ENCODE measurements at places on chromosomes 3 and 15.

- DNase-seq = peak; percentile 61
These were observed 48.7 kb downstream of the COL8A1 start for GRCh38 chr3:99686955-99687612.

DNA sequence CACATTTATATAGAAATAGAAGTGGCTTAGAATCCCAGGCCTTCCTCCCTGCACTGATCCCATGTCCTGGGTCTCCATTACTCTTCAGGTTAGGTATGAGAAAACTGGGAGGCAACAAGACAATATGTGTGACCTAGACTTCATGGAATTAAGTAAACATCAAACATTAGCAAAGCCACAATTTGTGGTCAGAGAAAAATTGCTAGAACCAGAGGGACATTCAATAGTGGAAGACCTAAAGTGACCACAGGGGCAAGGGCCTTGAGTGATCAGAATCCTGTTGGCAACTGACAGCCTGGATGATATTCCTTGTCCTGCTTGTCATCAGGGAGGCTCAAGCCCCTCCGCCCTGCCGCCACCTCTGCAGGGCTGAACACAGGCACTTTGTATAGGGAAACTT lies 322.8 kb upstream of the CTNNB1 start:
- no peak for DNase-seq

DNA sequence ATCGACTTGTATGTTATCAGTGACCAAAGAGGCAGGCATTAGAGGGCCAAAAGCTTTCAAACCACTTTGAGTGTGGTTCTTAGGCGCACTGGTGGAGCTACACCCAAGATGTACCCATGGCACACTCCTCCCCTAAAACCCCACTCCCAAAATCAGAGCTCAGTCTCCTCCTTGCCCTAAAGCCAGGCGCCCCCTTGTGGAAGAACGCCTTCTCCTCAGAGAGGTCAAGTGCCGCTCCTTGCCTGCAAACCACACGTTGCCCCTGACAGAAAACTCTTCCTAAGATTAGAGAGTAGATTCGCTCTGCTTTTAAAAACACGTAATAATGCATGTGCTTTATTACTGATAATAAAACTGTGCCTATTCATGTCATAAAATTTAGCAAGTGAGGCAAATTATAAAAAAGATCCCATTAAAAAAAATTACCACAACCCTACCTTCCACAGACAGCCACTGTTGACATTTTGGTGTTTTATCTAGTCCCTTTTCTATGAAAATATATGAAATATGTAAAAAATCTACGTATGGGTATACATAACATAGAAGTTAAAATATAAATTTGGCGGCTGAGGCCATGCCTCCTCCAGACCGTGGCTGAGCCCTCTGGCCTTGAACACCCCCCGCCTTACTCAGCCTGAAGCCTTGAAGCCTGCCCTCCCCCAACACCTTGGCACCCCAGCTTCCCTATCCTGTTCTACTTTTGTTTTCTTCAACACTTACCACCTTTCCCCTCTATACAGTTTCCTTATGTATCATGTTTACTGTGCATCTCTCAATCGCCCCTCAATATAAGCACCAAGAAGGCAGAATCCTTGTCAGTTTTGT lies 33.5 kb downstream of the BCL2L10 start:
- peak; percentile 91 for DNase-seq

DNA sequence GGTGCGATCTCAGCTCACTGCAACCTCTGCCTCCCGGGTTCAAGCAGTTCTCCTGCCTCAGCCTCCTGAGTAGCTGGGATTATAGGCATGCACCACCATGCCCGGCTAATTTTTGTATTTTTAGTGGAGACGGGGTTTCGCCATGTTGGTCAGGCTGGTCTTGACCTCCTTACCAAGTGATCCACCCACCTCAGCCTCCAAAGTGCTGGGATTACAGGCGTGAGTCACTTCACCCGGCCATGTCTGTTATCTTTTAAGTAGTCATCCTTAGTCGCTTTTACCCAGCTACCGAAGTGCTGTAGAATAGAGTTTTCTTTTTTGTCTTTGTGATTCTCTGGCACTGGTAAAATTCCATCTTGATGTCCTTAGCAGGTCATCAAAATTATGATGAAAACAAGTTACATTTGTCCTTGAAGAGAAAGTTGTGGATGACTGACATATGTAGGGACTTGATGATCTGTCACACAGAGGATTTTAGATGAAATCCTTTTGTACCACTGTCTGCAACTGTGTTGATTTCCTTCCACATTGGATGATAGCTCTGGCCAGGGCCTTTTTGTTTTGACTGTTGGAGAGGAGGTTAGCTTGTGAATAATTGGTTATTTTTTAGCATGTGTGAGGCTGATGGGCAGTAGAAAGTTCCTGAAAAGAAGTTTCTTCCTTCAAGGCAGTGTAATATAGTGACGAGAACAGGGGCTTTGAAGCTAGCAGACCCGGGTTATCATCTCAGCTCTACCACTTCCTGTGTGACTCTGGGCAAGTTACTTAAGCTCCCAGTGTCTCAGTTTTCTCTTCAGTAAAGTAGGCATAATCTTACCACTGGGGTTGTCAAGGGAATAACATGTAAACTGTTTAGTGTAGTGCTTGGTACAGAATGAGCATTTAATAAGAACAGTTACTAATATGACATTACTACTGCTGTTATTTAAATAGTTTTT lies 18.8 kb downstream of the ATG7 start:
- no peak for DNase-seq

GRCh38 chr3:132344666-132345280 lies 27.6 kb downstream of the ACP3 start:
- no peak for DNase-seq

- no peak for DNase-seq
These were observed 46.7 kb downstream of the ANXA2 start for GRCh38 chr15:60351066-60351465.

DNA sequence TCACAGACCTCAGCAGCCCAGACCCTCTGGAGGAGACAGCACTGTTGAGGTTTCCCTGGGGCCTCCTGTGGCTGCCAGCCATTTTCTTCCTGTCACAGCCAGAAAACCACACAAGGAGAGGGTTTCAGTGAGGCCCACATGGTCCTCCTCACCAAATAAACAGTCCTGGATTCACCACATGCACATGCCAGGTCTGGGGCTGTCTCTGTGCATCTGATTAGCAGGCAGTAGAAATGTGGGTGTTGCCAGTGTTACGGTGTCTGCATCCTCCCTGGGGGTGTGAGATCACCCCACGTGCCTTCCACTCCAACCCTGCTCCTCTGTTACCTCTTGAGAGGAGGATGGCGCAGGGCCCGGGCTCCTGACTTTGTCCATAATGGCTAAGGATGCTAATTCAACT lies 140.4 kb downstream of the CHDH start:
- peak; percentile 62 for DNase-seq

DNA sequence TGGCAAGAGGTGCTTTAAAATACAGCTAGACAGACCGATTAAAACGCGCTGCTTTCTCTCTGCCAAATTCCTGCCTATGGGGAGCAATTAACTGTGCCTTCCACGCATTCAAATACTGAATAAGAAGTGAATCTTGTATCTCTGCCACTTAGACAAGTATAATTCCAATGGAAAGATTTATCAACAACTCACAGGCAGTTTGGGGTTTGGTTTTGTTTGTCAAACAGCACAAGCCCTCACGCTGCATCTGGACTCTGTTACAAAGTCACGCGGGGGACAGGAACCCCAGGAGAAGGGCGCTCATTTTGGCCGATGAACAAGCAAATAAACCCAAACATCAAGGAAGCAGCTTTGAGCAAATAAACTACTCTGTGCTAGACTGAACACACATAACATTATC lies 61.8 kb upstream of the TMCO5A start:
- no peak for DNase-seq

DNA sequence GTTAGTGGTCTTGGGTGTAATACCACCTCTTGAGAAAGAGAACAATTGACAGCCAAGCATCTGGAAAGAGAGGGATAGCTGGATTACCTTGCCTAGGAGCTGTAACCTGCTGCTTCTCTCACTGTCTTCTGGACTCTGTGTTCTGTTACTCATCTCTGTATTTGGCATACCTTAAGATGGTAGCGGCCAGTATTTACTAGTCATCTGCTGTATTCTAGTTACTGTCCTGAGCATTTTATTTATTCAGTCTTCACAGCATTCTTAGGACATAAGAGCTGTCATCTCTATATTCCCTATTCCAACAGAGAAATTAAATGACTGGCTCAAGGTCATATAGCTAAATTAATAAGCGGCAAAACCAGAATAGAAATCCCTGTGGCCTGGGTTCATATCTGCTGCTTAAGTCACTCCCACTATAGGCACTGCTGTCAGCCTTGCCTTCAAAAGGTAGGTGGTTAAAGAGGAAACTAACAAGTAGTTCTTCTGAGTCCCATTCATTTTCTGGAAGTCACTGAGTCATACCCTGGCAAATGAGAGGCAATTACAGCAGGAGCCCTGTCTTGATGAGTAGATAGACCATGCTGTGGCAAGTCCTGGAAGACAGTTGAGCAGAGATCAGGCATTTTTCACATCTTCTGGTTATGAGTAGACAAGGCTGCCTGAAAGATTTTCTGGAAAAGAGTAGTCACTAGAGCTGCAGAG lies 68.2 kb downstream of the RAB7A start:
- no peak for DNase-seq

DNA sequence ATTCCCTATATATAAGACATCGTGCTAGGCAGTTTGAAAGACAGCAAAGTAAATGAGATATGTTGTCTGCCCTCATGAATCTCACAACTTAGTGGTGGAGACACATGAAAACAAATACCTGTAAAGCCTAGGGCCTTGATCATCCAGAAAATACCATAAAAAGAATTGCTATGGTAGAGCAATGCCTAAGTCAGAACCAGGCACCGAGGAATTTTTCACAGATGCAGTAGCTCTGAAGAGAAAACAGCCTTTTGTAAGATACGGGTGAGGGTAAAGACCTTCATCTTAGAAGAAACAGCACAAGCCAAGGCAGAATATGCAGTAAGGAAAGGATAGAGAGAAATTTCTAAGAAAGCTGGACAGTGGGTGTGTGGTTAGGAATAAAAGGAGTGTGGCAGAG lies 36.1 kb downstream of the CD200R1L start:
- no peak for DNase-seq

DNA sequence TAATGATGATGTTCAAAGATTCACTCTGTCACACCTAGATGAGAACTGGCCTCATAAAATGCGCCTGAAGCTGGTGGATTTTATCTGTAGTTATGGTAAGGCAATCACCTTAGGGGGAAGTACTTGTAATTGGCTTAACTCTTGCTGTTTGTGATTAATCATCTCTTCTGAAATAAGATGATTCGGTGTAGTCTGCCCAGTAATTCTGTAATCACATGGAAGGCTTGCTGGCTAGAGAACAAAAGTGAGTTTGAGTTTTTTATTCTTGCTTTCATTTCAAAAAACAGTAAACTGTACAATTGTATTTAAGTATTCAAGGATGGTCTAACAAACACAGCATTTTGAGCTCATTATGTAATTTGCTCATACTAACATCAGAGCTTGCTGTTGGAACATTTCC lies 72.1 kb downstream of the OTOL1 start:
- no peak for DNase-seq

- DNase-seq = no peak
These were observed 1033.3 kb downstream of the IGSF11 start for GRCh38 chr3:118001380-118001779.

DNA sequence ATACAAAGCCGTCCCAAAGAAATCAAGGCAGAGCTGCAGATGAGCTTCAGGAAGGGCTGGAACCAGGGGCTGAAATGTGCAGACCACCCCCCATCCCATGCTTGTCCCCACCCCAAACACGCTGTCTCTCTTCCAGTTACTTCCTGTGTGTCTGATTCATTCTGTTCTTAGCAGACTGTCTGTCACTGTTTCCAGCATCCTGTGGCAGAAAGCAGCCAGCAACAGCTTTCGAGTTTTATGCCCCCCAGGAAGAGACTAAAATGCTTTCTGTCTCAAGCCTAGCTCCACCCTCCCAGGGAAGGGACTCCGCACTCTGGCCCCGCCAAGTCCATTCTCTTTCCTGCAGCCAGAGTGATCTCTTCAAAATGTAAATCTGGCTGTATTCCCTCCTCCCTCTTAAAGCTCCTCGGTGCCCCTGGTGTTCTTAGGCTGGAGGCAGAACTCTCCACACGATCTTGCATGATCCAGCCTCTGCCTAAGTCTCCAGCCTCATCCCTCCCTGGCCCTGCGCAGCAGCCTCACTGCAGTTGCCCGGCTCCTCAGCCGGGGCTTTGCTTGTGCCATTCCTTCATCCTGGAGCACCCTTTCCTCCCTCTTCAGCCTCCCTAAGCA lies 41.5 kb downstream of the HRH1 start:
- no peak for DNase-seq

- DNase-seq = peak; percentile 54
These were observed 2.7 kb downstream of the RPL22L1 start for GRCh38 chr3:170867143-170867937.

GRCh38 chr15:74843445-74843828 lies 481 bp upstream of the ULK3 start:
- DNase-seq = no peak

- no peak for DNase-seq
These were observed 14.2 kb upstream of the SEMA3B start for GRCh38 chr3:50254577-50255250.

DNA sequence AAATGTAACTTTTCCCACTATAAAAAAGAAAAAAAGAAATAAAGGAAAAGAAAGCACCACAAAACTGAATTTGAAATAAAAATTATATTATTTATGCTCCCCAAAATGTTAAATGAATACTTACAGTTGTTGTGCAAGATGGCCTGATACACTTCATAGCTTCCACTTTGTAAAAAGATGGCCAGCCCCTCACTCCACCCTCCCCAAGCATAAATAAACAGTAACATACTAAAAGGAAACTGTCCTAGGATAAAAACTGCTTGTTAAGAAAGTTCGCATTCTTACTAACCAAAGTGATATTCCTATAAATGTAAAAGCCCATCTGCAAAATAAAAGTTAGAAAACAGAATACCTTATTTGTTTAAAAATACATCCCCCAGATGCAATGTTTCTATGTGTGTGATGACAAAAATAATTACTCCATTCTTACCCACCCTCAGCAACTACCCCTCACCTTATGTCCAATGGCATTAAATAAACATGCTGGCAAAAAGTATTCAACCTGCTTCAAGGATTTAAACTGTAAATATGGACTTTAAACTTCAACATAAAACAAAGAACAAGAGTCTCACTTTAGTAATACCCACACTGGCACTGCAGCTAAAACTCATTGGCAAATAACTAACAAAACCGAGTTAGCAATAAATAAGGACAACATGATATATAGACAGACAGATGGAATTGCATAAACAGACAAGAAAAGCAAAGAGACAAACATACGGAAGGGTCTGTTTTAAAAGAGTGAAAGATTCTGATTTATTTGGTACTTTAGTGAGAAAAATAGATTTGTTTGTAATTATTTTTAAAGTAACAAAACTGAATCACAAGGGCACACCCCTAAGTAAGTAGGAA lies 47.7 kb downstream of the ZBTB20 start:
- no peak for DNase-seq
